ENCODE measurements at places on chromosomes 1 and 21.

DNA sequence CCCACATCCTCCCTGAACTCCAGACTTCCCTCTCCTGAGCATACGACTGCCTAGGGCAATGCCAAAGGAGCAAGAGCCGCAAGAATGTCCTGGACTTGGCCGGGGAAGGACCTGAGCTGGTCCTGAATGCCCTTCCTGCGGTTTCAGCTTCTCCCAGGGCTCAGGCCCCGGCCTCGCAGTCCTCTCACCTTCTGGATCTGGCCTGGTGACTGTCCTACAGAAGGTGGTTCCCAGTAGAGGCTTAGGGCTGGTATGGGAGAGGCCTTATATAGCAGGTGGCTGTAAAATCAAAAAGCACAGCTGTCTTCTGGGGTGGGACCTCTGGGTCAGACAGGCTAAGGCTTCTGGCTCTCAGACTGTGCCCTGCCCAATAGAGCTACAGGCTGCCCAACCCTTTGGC is at the start of gene LYPD8:
Gene LYPD8, minus strand, starts transcription at position 243 of the 400 bp plus-strand sequence. CDS start 4,678 bp downstream, outside the sequence.
- no peak for DNase-seq

DNA sequence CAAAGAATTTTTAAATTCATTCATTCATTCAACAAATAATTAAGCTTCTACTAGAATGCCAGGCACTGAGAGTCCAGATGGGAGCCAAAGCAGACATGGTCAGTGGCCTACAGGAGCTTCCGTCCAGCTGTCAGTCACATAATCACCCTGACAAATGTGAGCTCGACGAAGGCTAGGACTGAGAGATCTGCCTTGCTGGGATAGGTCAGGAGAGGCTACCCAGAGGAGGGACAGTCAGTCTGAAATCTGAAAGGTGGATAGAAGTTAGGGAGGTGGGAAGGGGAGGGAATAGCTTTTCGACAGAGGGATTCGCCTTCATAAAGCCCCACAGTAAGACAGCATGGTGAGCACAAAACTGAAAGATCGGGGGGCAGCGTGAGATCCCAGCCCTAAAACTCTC is 8.3 kb downstream of the EPHX1 start:
- no peak for DNase-seq

DNA sequence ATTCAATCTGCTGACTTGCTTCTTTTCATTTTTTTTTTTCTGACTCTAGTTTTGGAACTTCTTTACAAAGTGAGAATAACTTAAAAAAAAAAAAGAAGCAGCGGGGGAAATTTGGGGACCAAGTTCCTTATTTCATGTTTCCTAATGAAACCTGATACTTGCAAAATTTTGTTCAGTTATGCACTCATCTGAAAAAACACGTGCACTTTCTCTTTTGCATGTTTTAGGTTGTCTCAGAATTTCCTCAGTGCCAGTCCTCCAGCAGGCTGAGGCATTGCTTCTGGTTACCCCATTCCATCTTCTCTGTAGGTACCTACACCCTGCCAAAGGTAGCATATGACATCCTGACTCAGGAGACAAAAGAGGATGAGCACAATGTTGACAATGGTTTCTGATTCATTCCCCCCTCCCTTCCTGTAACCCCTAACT is 299.7 kb downstream of the GRIK1 start:
- no peak for DNase-seq

DNA sequence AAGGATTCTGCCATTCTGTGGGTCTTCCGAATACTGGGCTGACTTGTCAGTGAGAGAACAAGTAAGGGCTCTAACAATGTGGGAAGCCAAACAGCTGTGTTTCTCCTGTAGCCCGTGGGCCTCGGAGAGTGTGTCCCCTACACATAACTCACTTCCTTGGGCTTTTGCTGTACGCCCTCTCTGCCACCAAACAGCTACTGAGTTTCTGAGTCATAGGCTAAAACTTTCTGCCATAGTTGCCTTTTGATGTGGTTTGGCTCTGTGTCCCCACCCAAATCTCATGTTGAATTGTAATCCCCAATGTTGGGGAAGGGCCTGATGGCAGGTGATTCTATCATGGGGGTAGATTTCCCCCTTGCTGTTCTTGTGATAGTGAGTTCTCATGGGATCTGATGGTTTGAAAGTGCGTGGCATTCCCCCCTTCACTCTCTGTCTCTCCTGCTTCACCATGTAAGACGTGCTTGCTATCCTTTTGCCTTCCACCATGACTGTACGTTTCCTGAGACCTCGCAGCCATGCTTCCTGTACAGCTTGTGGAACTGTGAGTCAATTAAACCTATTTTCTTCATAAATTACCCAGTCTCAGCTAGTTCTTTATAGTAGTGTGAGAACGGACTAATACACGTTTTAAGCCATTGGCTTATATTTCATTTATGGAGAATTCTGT is 194.8 kb upstream of the HMCN1 start:
- no peak for DNase-seq
